ENCODE measurements at places on chromosomes 11 and 22.
A peak's percentile ranks its signal among the peaks of the same experiment; 100 is the strongest.

- no peak for DNase-seq
Observed at GRCh38 chr11:3969613-3970012, 114.1 kb downstream of the STIM1 start.

GRCh38 chr11:44904261-44905020 is 46.2 kb downstream of the TP53I11 start:
- no peak for DNase-seq

- peak; percentile 19 for DNase-seq
Observed at GRCh38 chr11:132126973-132127899, 756.8 kb downstream of the NTM start.

DNA sequence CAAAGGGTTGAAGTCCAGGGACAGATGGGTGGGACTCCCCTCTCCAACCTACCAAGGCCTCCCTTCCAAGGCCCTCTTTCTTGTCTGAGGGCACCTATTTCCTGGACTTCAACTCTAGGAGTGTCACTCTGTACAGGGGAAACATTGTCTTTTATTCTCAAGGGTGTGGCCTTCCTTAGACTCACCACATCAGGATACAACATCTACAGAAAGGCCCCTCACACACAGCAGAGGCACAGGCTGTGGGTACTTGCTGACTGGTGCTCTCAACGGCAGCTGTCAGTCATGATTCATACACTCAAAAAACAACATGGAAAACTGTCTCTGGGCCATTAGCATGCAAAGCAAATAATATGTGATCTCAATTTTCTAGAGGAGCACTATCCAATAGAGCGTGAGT is 78.0 kb downstream of the RCN1 start:
- no peak for DNase-seq

- no peak for DNase-seq
Observed at GRCh38 chr11:1827931-1828330, 6.9 kb upstream of the SYT8 start.

GRCh38 chr11:90757849-90758494 is 535.1 kb upstream of the CHORDC1 start:
- DNase-seq, result no peak

DNA sequence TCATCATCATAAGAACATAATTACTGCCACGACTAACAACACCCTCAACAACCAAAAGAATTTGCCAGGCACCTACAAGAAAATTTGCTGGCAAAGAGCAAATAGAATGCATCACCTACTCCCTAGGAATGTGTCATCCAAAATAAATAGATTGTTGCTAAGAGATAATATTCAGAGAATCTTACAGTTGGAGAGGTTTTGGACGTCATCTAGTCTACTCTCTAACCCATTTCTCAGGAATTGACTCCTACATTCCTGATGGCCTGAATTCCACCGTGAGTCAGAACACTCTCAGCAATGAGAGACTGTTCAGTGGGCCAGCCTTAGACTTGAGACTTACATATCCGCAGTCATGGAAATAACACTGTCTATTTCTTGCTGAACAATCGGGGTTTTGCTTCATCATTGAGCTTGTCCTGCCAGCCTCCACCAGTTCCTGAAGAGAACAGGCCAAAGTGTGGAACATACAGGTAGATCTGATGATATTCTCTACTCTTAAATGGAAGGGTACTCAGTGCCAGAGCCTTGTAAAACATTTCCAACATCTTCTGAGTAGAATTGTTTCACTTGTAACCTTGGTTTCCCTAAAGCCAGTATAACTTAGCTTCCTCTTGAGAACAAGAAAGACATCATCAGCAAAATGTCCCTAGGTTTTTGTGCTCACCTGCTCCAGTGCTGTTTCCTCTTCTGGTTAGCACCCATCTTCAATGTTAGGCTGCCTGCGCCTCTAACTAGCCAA is 8.3 kb downstream of the KIRREL3 start:
- DNase-seq, result peak; percentile 45

- no peak for DNase-seq
Observed at GRCh38 chr11:129283141-129283540, 91.0 kb upstream of the ARHGAP32 start.

DNA sequence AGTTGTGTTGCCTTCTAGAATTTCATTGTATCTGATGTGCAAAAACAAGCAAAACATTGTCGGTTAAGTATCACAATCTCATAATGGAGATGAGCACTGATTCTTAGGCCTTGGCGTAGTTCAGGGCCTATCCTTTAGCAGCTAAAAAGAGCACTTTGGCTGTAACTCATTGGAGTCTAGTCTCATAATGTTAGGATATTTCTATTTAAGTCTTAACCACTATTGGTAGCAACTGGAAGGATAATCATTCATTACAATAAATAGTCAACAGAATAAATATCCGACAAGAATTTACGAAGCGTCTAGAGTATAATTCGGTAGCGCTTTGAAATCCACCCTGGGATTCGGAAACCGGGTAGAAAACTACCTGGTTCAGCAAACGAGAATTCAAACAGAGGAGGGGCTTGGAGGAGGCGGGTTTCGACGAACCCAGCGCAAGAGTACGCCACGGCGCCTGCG is 461 bp upstream of the EED start:
- peak; percentile 85 for DNase-seq

- no peak for DNase-seq
Observed at GRCh38 chr11:86143087-86144030, 74.5 kb upstream of the PICALM start.

DNA sequence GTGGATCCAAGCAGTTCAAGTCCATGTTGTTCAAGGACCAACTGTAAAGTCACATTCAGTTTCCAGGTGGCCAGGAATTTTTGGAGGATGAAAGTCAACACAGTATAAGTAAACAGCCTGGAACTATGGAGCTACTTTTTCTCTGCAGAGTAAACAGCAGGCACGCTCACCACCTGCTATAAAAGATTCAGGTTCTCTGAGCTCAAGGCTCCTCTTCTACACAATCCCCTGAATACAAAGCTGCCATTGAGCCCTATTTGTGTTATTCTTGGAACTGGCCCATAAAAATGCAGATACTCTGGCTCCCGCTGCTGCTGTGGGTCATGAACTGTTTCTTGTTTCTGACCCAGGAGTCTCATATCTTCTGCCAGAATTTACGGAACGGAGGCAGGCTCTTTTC is 56.9 kb upstream of the PRR5 start:
- no peak for DNase-seq

All from H54 (cell line).